Activated naive CD8-positive, alpha-beta T cell treated with anti-CD3 and anti-CD28 coated beads, Interleukin-2, amount 10 ng/mL, durations not matched to agents 7 days and 5 days (primary cell): ENCODE measurements at places on chromosomes 7 and 10. TPM values are rescaled to one million over a fixed set of nuclear protein-coding genes. Genes with fewer than 3 reads are reported as not detected.

The KIF11 gene
- total RNA-seq: 53.7 TPM

The CRYGN gene
- total RNA-seq: 0.91 TPM

The MUC3A gene
- total RNA-seq: not detected

The GTF2IRD2 gene
- total RNA-seq: 18.0 TPM

The TRA2A gene
- 130 TPM for total RNA-seq

The SLC26A5 gene
- 0.54 TPM for total RNA-seq

The PNLIPRP3 gene
- not detected for total RNA-seq

The HHEX gene
- 0.37 TPM for total RNA-seq

DNA sequence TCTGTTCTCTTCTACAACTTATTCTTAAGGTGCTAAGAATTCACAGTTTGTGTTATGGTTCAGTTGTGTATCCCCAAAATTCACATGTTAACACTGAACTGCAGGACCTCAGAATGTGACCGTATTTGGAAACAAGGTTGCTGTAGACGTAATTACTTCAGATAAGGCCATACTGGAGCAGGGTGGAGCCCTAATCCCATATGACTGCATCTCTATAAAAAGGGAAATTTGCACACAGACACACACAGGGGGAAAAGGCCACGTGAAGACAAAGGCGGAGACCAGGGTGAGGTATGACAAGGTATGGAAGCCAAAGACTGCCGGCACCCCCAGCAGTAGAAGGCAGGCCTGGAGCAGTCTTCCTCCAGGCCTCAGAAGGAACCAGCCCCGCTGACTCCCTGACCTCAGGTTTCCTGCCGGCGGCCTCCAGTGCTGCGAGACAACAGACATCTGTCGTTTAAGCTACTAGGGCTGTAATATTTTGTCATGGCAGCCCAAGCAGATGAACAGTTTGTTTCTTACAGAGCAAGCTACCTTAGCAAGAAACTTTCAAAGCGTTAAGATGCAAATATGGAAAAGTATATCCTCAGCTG, 98.7 kb downstream of the PROSER2 start:
- no peak for DNase-seq

DNA sequence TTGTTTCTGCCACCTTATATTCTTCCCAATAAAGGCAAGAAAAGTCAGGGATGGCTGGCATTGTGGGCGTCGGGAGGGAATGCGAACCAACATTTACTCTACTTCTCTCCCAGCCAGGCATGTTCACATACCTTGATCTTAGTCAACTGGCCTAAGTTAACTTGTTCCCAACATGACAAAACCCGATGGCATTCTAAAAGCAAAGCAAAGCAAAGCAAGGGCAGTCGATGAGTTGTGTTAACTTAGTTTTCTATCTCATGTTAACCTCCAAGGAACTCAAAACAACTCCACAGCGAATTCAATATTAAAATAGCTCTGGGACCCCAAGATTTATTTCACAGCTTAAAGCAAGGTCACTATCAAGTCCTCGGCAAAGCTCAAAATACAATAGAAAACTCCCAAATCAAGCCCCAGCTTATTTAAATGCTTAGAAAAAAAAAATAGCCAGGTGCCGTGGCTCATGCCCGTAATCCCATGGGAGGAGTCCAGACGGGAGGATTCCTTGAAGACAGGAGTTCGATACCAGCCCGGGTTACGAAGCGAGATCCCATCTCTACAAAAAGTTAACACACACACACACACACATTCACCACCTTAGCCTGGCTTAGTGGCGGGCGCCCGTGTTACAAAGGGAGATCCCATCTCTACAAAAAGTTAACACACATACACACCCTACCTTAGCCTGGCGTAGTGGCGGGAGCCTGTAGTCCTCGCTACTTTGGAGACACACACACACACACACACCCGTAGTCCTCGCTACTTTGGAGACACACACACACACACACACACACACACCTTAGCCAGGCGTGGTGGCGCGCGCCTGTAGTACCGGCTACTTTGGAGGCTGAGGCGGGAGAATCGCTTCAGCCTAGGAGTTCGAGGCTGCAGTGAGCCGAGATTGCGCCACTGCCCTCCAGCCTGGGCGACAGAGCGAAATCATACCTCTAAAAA, 901 bp upstream of the CCNY start:
- DNase-seq: no peak

DNA sequence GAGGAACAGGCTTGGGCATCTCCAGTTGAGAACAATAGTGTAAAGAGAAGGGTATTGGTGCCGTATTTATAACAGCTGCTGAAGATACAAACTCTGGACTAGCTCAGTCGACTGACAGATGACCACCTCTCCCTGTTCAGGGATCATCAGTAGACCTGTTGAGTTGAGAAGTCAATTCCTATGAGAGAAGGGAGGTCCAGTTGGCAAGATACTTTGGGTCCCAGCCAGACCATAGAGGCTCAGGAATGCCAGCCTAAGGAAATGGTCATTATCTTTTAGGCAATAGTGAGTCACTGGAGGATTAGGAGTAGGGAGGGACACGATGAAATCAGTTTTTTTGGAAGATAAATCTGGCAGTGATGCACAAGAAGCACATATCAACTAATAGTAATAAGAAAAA, 202.9 kb downstream of the TRIL start:
- no peak for DNase-seq

- no peak for DNase-seq
Observed at GRCh38 chr10:94524146-94524545, 21.4 kb upstream of the HELLS start.

DNA sequence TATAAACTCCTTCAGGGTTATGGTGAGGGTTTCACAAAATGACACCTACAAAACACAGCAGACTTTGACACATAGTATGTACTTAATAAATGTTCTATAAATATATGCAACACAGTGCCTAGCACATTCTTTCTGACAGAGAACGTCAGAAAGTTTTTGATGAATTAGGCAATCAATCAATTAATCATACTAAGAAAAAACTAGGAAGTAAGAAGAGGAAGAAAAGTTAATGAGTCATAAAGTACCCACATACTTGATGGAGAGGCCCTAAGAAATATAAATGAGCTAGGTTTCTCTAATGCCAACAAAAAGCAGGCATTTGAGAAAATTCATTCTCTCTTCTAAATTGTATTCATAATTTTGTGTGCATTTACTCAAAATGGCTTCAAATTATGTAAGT, 192.7 kb upstream of the VWC2 start:
- DNase-seq: no peak

GRCh38 chr7:118863966-118864365, 639.5 kb downstream of the ANKRD7 start:
- DNase-seq: no peak

DNA sequence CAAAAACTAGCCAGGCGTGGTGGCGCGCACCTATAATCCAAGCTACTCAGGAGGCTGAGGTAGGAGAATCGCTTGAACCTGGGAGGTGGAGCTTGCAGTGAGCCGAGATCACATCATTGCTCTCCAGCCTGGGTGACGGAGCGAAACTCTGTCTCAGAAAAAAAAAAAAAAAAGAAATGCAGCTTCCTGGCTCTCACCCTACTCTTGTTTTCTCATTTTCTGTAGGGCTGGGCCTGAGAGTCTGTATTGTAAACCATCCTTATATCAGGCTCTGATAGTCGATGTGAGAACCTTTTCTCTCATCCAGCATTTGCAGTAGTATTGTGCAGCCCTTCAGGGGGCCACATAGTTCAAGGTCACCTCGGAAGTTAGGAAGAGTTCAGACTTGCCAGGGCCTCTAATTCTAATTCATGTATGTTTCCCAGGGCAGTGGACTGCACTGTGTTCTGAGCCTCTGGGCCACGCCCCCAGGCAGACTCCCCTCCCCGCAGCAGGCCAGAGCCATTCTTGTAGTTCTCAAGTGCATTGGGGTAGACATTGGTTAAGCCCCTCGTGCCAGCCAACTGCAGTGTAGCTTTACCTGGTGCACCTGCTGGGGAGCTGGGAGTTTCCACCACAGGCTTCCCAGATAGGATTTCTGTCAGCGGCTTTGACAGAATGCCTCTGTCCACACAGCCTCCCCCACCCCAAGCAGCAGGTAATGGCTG, 38.3 kb upstream of the PDCD4 start:
- no peak for DNase-seq

DNA sequence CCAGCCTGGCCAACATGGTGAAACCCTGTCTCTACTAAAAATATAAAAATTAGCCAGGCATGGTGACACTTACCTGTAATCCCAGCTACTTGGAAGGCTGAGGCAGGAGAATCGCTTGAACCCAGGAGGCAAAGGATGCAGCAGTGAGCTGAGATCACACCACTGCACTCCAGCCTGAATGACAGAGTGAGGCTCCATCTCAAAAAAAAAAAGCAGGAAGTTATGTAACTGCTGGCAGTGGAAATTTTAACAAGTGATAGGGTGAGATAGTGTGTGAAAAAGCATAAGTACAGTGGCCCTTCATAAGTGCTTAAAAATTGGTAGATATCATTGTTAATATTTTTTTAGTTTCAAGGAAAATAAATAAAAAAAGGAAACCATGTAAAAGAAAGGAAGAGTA, 12.3 kb downstream of the AKR1C3 start:
- DNase-seq: no peak

DNA sequence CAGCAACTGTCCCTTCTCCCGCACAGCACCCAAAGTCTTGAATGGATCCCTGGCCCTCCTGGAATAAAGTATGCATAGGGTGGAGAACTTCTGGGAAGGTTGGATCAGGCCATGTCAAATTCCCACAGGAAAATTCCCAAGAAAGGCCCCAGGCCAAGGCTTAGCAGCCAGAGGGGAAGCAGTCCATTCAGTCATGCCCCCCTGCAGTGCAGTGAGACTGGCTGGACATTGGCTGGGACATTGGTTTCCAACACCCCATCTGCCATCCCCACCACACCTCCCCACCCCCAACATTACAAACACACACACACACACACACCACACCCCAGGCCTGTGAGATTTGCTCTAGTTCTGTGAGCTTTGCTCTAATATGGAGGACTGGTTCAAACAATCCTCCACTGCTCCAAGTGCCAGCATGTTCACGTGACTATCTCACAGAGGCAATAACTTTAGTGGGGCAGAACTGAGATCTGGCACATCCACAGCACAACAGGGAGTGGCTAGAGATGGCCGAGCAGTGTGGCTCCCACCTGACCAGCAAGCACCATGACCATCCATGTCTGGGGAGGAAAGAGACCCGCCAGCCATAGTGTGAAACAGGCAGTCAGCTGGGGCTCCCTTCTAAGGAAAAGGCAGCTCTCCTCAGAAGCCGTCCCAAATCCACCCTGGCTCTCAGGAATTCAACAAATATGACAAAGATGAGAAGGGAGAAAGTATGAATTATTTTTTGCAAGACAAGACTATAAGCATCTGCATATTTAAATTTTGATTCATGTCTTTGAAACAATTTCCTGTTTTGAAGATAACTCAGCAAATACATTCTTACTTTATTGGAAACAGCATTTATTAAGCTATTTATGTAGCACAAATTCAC, 6.7 kb upstream of the FAM170B start:
- no peak for DNase-seq

DNA sequence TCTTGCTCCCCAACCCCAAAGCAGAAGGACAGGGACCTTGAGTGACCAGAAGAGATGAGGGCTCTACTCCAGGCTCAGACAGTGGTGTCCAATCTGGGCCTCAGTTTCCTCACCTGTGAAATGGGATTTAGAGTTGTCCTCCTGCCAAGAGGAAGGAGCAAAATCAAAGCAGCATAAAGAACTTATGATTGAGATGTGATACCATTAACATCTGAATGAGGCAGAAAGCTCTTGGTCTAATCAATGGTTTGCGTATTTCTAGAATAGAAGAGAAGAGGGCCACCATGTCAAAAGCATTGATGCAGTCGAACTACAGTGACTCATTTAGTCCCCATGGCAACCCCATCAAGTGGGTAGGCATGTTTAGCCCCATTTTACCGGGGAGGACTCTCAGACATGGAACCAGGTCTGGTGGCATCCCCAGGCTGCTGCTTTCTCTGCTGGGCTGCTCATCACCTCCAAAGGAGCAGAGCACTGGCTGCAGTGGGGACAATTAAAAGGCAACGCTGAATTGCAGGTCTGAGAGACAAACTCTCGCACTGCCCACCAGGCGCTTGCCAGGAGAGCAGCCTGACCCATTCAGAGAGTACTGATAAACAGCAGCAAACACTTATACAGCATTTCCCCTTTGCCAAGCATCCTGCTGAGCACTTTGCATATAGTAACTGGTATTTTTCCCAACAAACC, 175.9 kb downstream of the NEURL1 start:
- DNase-seq: no peak

DNA sequence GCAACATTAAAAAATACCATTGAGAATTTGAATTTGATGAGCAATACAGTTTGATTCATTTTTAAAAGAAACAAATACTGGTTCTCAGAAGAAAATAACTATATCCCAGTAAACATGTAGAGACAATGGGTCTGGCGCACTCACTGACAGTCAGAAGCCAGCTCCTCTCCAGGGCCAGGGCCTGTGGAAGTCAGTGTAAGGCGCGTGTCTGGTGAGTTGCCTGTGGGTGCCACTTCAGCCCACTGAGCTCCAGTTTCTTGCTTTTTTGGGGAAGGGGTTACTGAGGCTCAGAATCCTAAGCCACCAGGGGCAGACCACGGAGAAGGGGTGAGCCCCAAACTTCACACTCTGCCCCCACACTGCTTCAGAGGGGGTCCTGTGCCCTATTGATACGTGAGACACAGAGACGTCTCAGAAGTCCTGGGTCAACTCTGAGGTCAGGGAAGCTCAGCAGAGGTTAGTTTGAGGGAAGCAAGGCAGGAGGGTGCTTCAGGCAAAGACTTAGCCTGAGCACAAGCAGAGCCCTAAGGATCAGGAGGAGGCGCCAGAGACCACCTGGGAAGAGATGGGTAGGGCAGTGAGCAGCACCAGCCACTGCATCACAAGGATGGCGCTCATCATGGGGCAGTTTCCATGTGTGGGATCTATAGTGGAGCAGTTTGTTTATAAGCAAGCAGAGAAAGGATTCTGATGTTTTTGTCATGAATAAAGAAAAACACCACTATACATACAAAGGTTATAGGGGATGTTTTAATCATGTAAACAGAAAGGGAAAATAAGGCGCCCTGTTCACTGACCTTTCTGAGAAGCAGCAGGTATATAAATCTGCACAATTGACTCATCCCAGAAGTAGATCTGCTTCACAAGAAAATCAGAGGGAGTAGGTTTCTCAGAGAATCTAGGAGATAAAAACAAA, 95.7 kb downstream of the PKD1L1 start:
- DNase-seq: no peak

GRCh38 chr10:59019603-59020002, 156.8 kb upstream of the PHYHIPL start:
- DNase-seq: no peak
